ENCODE measurements at places on chromosomes 12 and 14.

- peak; percentile 2 for DNase-seq
Observed at GRCh38 chr12:10771132-10771733, 31.2 kb downstream of the TAS2R7 start.

GRCh38 chr12:93994721-93995120, 153.7 kb upstream of the PLXNC1 start:
- DNase-seq = no peak

GRCh38 chr12:112969547-112970306, 8.6 kb upstream of the OAS2 start:
- DNase-seq = no peak

DNA sequence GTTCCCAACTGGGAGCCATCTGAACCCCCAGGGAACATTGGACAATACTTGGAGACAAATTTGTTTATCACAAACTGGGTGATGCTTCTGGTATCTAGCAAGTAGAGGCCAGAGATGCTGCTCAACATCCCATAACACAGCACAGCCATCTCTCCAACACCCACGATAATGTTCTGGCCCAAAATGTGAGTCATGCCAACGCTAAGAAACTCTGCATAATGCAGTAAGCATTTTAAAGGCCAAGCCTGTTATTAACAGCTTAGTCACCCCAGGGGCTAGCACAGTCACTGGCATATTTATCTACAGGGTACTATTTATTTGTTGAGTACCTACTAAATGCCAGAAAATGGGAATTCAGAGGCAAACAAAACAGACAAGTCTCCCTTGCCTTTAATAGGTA, 873.1 kb upstream of the TMEM132C start:
- DNase-seq = no peak

GRCh38 chr12:31641509-31642090, 17.9 kb upstream of the ETFBKMT start:
- DNase-seq = no peak
